Non-pigmented ciliary epithelial cell (primary cell): ENCODE measurements at places on chromosomes 6 and 20.

DNA sequence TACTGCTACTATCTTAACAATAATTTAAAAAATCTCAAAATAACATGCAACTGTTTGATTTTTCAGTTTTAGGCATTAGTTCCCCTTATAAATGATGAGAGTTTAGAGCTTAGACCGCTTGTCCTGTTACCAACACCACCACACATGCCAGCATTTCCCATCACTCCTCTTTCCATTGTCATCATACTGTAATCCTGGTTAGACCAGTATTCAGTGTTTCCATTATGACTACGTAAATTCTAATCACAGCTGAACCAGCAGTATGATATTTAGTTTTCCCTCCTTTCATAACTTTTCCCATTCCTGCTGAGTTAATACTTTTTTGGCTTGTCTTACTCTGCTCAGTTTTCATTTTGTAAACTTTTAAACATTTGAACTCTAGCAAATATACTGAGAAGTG lies 12.2 kb upstream of the TBC1D20 start:
- no peak for DNase-seq

- peak; percentile 61 for DNase-seq
Observed at GRCh38 chr20:31835977-31836852, 9.2 kb downstream of the FOXS1 start.

DNA sequence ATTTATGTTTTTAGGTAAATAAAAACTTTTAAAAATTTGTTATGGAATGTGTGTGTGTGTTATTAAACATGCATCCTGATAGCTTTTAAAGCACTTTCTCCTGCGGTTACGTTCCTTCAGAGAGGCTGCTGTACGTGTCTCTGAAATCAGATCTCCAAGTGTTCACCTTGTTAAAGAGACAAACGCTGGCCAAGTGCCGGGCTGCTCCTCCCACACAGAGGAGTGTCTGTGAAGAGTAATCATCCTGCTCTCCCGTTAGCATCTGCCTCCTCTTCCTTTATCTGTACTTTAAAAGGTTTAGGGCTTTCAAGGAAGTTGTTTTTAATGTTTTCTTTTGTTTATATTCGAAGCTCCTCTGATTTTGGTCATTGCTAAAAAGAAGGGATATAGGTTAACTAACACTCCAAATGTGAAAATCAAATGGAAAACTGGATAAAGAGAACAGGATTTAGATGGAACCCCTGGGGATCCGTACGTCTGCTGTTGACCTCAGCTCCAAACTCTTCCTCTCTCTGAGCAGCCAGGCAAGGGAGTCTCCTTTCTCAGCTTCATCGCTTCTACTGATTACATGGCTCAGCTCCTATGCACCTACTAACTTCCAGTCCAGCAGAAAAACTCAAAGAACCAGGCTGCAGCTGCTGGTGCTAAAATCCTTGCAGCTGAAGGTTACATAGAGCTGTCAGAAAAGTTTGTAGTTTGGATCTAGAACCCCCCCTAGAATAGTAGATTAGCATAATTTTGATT lies 20.0 kb downstream of the IRF4 start:
- DNase-seq: no peak

DNA sequence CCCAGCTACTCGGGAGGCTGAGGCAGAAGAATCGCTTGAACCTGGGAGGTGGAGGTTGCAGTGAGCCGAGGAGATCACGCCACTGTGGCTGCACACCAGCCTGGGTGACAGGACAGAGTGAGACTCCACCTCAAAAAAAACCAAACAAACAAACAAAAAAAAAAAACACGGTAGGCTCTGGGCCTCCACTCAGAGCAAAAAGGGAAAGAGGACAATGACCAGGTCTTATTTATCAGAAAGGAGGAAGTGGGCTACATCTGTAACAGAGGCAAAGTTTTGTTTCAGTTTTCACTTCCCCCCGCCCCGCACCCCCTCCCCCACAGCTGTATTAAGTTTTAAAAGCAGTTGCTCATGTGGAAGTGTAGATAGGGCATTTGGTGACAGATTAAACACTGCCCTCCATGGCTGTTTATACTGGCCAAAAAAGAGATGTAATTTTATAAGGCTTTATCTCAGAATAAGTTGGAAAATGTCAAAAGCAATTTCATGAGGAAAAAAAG lies 114.6 kb downstream of the RCAN2 start:
- no peak for DNase-seq

DNA sequence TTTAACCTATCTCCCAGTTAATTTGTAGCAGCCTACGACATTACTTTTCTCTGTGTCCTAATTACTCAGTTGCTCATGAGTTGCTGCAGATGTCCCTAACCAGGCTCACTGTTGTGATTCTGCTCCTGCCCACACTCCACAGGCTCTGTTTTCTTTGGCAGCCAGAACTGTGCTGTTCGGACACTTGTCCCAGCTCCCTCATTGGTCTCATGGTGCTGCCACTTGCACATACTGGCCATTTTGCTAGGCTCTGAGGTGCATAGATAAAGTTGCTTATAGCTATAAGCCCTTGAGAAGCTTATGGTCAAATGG lies 55.0 kb downstream of the NOX3 start:
- no peak for DNase-seq

GRCh38 chr6:115551527-115551926 lies 509.2 kb downstream of the FRK start:
- no peak for DNase-seq

DNA sequence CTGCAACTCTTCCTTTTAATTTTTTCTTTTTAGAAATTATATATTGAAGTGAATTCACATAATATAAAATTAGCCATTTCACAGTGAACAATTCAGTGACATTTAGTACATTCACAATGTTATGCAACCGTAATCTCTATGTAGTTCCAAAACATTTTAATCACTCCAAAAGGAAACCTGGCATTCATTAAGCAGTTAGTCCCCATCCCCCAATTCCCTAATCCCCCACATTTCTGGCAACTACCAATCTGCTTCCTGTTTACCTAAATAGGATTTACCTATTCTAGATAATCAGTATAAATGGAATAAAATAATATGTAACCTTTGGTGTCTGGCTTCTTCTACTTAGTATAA lies 8.5 kb upstream of the DDX27 start:
- DNase-seq: no peak

DNA sequence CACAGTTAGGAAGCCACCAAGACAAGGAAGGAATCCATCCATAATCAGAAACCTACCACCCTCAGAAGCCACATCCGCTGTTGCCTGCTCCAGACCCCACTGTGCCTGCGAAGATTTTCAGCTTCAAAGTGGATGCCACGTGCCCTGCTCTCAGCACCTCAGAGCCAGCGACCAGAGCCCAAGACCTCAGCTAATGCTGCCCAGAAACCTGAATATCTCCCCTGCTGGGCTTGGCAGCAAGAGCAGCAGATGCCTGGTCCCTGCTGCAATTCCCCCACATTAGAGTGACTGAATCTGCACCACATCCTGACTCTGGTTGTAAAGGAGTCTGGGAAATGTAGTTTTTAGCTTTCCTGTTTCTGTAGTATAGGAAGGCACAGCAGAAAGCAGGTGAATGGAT lies 10.7 kb upstream of the ULBP3 start:
- DNase-seq: no peak

DNA sequence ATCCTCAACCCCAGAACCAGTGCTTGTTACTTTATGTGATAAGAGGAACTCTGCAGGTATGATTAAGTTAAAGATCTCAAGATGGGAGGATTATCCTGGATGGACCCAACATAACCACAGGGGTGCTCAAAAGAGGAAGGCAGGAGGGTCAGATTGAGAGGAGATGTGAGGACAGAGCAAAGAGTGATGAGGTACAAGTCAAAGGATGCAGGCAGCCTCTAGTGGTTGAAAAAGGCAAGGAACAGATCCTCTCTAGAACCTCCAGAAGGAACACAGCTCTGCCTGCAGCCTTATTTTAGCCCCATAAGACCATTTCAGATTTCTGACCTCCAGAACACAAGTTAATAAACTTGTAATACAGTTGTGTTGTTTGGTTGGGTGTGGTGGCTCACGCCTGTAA lies 41.2 kb downstream of the PDSS2 start:
- no peak for DNase-seq

- DNase-seq: no peak
Observed at GRCh38 chr6:104943781-104944180, 13.1 kb upstream of the LIN28B start.

- DNase-seq: no peak
Observed at GRCh38 chr6:130882370-130882769, 55.2 kb downstream of the SMLR1 start.

DNA sequence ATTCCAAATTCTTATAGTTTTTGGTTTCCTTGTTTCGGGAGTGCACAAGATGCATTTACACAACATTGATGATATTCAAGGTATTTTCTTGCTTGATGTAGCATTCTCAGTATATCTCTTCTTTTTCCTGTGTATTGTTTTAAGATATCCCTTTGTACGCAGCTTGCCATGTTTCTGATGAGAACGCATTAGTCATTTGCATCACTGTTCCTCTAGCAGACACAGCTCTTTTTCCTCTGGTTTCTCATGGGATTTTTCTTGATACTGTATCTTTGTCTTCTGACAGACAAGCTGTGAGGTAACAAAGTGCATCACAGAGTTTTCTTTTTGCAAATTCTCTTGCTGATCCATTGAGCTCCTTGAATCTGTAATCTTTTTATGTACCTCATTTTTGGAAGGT lies 146.4 kb downstream of the SLC22A3 start:
- DNase-seq: no peak

- DNase-seq: peak; percentile 100
Observed at GRCh38 chr6:168007592-168008338, 10.3 kb downstream of the KIF25 start.

GRCh38 chr6:24004659-24005058 lies 121.4 kb upstream of the NRSN1 start:
- DNase-seq: no peak

GRCh38 chr20:39474879-39475278 lies 512.7 kb downstream of the DHX35 start:
- no peak for DNase-seq

- DNase-seq: no peak
Observed at GRCh38 chr6:118565311-118565960, 17.3 kb downstream of the PLN start.

DNA sequence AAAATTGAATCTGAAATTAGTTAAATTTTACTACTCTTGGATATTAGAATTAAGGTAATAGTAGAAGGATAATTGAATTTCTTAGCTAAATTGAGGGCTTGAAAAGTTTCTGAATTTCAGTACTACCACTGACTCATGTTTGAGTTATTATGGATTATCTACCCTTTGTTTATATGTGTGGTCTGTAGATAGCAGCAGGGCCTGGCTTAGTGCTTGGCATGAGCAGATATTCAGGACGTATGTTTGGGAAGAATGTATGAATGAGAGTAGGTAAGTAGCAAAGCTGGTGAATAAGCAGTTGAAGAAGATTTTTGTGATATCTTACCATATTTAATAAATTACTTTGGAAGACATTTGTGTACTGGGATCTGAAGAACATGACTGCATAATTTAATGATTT lies 152.7 kb downstream of the MACROD2 start:
- peak; percentile 56 for DNase-seq
